ENCODE measurements at places on chromosomes 11 and 22. TPM values are rescaled to one million over a fixed set of nuclear protein-coding genes. Genes with fewer than 3 reads are reported as not detected.

GRCh38 chr11:108278546-108278945 lies 55.7 kb downstream of the ATM start:
- DNase-seq: peak; percentile 71

DNA sequence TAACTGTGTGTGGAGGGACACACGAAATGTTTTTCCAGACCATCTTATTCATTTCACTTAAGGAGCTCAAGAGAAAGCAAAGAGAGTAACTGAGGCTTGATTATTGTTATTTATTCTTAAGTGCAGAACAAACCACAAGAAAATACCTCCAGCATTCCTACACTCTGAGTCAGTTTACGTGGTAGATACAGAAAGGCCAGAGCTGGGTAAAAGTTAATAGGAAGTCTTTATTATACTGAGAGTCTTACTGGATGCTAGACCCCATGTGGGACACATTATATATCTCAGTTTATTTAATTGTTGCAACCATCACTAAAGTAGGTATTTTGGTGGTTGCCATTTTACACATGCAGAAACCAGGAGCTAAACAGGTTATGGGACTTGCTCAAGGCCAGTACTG lies 261.4 kb upstream of the POU2AF2 start:
- DNase-seq: no peak

- DNase-seq: no peak
Observed at GRCh38 chr11:85279267-85279666, 347.9 kb downstream of the DLG2 start.

- DNase-seq: no peak
Observed at GRCh38 chr11:34549271-34549670, 35.7 kb upstream of the ELF5 start.

GRCh38 chr11:94907226-94907625 lies 66.1 kb downstream of the CWC15 start:
- no peak for DNase-seq

The LRRC56 gene
- total RNA-seq: 2.6 TPM

The SCO2 gene
- 4.8 TPM for total RNA-seq
